ENCODE measurements at places on chromosomes 2 and 18.

DNA sequence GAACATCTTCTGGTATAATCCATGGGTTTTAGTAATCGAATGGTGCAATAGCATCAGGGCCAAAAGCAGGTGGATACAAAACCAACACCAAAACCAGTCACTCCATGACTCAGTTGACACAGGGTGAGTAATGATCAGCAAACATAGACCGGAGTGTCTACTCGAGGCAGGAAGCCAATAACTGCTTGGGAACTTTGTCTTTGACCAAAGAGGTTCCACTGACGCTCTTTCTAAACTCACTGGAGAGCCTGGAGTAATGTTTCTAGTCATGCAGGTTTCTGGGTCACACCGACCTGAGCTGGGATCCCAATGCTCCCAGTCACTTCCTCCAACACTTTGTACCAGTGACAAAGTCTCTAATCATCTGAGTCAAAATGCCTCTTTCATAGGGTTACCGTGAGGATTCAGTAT is 30.9 kb downstream of the MREG start:
- DNase-seq = no peak

DNA sequence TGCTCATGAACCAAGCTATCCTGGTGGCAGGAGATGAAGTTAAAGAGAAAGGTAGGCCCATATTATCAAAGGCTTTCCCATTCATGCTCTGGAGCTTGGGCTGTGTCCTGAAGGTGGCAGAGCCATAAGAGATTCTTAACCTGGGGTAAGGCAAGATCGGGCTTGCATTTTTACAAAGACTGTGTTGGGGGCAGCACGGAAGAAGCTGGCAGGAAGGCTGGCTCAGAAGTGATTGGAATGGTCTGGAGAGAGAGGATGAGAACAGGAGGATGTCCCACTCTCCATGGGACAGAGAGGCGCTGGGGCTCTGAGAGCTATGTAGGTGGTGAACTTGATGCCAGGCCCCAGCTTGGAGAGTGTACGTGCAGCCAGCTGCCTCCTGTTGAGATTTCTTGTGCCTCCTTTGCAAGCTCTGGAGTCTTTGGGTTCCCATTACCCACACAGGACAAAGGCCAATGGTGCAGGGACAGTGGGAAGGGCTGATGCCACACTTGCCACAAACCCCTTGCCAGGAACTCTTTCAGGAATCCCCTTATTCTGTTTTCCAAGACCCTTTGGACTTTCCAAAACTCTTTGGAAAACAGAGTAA is 40.6 kb upstream of the FZD5 start:
- DNase-seq = no peak

DNA sequence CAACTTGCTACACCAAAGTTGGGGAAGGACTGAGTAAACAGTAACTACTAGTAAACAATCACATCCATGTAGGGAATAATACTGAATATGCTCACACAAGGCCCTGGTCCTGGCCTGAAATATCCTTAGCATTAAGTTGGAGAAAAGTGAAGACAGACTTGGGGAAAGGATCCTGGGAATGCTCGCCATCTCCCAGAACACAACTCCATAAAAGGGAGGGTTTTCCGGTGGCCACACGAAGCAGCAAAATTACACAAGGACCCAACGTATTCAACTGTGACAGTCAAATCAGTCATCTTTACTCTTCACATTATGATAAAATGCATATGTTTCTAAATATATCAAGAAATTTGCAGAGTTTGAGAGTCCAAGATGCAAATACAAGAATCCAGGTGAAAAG is 7.3 kb downstream of the NEMP2 start:
- DNase-seq = no peak

- no peak for DNase-seq
Measured at GRCh38 chr2:88729061-88729745, 37.7 kb downstream of the RPIA start.
